ENCODE measurements at places on chromosomes 1 and 21.
A peak's percentile ranks its signal among the peaks of the same experiment; 100 is the strongest.

GRCh38 chr1:59747420-59748024 is 67.2 kb upstream of the HOOK1 start:
- DNase-seq: no peak

- no peak for DNase-seq
These were observed 1.5 kb downstream of the IL22RA1 start for GRCh38 chr1:24141311-24141997.

- no peak for DNase-seq
These were observed 8.3 kb downstream of the ELF3 start for GRCh38 chr1:202018468-202019234.

DNA sequence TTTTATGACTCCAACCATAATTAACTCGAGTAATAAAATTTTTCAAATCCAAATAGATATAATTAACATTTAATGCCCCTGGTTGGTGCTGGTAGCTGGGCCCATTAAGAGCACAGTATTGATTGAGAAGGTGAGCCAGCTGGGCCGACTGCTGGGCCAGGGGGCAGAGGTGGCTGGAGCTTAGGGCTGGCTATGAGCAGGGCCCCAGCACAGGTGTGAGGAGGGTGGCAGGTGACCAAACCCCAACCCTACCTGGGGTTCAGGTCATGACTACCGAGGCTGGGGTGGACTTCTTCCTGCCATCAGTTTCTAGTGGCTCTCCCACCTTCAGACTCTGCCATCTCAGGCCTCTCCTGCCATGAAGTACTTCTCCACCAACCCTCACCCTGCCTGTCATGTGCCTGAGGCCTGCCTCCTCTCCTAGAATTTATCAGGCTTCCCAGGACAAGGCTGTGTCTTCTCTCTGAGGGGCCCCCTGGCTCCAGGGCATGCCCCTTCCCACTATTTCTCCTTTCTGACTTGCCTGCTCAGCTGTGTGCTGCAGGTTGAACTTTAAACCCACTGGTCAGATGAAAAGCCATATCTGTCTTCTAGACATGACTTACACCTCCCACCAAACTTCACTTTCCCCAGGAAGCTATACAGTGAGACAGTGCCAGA is 85.6 kb downstream of the TMEM53 start:
- DNase-seq: no peak

- no peak for DNase-seq
These were observed 118.7 kb upstream of the CD34 start for GRCh38 chr1:208029381-208030287.

DNA sequence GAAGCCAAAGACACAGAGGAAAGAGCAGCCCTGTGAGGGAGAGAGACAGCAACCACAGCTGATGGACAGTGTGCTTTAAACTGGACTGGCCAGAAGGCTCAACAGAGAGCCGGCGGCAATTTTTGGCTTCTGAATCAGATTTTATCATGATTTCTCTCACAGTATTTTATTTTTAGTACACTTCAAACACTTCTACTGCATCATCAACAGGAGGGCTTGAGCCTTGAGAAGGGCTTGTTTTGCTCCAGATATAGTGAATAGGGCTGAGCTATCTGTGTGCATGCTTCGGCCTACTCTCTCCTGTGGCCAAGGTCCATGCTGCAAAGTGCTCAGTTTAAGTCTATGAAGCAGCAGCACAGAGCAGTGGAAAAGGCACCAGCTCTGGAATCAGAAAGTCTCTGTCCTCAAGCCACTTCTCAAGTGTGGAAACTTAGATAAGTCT is 33.3 kb downstream of the ADCY10 start:
- no peak for DNase-seq

- no peak for DNase-seq
These were observed 65.2 kb downstream of the CD247 start for GRCh38 chr1:167453123-167453522.

GRCh38 chr1:84253036-84253435 is 48.5 kb upstream of the SAMD13 start:
- DNase-seq: no peak

GRCh38 chr1:180057883-180058396 is 96.7 kb upstream of the QSOX1 start:
- DNase-seq: no peak

GRCh38 chr1:94254073-94254810 is 16.9 kb upstream of the ARHGAP29 start:
- no peak for DNase-seq

- DNase-seq: no peak
These were observed 1.0 kb downstream of the RNF223 start for GRCh38 chr1:1072849-1073742.

- DNase-seq: no peak
These were observed 898.4 kb downstream of the KCNT2 start for GRCh38 chr1:195709821-195710220.

DNA sequence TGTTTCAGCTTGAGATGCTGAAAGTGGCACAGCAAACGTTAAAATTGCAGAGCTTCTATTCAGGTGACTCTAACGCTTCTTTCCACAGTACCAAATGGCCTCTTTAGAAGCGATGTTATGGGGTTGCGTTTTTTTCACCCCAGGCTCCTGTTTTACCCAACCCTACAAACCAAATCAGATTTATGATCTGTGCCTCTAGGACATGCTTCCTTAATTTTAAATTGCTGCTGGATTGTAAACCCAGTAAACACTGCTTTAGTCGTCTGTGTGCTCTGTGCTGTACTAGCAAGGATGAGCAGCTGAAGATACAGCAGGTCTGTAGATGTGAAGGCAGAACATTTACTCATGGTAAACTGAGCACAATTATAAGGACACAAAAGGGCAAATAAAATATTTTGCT is 13.0 kb downstream of the KCNK2 start:
- no peak for DNase-seq

GRCh38 chr21:29406385-29406784 is 107.7 kb downstream of the BACH1 start:
- no peak for DNase-seq

GRCh38 chr1:56688522-56689026 is 43.5 kb downstream of the PRKAA2 start:
- no peak for DNase-seq

DNA sequence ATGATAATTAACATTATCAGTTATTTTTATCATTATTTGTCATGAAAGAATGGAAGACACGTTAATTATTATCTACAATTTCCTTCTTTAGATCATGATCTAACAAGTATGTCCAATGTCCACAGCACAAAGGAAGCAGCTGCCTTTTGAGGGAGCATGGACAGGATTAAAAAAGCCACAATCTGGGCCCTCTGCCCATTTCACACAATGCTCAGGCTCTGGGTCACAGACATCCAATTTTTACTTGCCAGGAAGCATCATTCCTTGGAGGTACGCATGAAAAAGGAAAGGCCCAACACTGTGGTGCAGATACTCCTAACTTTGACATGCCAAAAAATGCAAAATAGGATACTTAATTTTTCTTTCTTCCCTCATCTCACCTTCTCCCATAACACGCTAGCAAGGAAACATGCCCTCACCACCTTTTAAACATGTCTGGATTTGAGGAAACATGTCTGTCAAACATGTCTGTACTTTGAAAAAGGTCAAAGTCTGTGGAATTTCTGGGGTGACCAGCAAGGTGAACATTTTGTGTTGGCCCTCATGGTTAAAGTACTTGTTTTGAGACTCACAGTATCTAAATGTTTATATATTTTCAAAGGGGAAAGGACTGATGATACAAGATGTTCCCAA is 40.0 kb downstream of the GADD45A start:
- DNase-seq: no peak

GRCh38 chr1:147895123-147895522 is 7.5 kb upstream of the GJA8 start:
- no peak for DNase-seq

DNA sequence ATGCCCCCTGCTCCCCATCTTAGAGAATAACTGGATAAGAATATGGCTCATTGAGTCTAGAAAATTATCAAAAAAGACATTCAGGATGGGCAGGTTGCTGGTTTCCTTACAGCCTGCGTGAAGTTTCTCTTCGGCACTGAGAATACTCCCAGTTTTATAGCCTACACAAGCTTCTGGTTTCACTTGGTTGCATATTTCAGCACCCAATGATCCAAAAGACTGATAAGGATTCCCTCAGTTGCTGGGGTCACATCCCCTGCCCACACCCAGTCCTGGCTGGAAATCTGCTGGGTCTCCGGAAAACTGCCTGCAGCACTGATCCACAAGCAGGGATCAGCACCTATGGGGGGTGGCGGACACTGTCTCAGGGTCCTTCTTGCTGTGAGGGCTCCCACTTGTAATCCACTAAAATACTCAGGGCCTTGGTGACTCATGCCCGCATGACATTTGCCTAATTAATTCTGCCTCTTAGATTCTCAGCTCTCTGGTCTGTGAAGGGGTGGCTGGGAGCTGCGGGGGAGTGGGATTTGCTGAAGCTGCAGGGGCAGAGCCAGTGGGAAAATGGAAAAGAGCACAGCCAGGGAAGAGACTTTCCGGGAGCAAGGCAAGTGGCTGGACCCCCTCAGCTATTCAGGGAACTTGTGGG is 142.5 kb downstream of the ZNF648 start:
- no peak for DNase-seq

DNA sequence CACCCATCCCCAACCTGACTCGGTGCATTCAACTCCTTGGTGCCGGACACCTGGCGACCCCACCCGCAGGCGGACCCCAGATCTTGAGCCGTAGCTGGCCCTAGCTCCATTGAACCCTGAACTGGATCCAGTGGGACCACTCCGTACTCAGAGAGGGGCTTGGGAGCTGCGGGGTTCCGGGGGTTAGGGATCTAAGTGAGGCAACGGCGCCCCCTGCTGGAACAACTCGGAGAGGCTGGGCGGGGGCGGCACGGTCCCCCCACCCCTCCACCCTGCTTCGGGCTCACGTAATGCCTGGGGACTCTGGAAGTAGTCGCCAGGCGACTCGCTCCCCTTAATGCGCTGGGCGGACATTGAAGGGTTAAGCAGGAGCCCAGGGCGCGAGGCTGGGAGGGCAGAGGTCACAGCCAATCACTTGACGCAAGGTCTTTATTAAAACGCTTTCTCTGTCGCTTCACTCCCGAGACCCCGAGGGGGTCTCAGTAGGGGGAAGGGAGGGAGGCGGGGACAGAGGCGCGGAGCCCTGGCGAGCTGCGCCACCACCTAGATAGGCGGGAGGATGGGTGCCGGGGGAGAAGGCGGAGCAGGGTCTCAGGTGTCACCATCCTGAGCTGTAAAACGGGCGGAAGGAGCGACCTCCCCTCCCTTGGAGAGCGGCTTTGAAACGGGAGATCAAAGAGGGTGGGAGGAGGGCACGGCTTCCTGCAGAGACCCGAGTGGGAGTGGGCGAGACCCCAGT is 704 bp upstream of the CRABP2 start:
- peak; percentile 95 for DNase-seq

DNA sequence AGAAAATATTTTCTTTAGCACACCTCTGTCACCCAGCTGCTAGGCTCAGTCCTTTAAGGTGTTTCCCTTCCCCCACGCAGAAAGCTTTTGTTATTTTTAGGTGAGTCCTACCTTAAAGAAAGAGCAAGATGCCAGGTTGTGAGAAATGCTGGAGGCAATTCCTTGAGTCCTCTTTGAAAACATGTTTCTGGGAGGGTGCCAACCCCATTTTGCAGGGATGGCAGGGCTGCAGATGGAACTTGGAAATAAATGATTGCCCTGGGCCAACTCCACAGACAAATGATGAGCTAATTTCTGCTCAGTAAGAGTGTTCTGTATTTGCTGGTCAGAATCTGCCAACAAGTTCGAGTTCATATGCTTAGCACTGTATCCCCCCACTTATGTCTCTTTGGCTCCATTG is 119.2 kb upstream of the RAB3GAP2 start:
- no peak for DNase-seq
